Panc1 (cell line): ENCODE measurements at places on chromosomes 2 and 18.

DNA sequence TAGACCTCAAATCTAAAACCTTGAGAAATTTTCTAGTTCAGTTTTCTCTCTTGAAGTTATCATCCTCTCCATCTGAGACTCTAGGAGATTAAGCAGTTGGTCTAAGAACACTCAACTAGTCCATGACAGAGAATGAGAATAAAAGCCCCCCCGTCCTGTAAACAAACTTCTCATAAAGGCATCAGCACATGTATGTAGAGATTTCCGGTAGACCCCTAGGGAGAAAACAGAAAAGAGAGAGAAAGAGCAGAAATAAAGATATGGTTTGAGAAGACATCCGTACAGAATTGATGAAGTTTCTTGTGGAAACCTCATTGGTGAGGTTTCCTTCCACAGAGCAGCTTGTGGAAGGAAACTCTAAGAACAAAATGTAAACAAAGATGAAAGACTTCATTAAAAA is 3.2 kb upstream of the GPR155 start:
- no peak for DNase-seq

DNA sequence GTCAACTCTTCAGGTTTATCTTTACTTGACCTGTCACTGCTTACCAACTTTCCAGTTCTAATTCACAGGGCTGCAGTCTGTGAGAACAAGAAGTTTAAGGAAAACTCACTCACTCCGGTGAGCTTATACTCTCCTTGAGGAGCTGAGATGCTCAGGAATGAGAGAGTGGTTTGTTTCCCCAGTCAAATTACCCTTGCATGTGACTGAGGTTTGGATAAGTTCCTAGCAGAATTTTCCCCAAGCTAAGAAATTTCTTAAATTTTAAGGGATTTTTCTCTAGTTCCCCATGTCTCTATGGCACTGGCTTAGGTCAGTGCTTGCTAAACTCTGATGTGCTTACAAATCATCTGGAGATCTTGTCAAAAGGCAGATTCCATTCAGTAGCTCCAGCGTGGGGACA is 12.8 kb upstream of the CCDC85A start:
- no peak for DNase-seq

DNA sequence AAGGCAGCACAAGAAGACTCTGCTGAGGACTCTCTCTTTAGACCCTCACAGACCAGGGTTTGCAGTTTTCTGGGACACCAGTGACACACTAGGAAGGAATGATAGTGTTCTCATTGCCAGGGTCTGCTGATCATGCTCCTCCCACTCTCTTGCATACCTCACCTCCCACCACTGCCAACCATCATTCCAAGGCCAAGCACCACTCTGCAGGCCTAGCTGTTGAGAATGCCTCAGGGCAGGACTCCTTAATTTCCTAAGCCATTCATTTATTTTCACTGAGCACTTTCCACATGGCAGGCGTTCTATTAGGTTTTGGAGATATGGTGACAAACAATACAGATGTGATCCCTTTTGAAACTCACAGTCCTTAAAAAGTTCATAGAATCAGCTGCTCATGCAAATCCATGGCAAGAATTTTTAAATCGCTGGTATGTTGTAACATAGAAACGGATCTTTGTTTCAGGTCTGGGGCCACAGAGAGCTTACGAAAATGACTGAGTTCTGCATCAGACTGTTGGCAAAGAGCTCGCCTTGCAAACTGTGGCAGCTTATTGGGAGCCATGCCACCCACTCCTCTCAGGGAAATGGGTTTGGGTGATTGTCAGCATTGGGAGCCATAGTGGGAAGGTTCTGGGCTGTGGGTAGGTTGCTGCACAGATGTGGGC is 78.5 kb downstream of the XDH start:
- no peak for DNase-seq

DNA sequence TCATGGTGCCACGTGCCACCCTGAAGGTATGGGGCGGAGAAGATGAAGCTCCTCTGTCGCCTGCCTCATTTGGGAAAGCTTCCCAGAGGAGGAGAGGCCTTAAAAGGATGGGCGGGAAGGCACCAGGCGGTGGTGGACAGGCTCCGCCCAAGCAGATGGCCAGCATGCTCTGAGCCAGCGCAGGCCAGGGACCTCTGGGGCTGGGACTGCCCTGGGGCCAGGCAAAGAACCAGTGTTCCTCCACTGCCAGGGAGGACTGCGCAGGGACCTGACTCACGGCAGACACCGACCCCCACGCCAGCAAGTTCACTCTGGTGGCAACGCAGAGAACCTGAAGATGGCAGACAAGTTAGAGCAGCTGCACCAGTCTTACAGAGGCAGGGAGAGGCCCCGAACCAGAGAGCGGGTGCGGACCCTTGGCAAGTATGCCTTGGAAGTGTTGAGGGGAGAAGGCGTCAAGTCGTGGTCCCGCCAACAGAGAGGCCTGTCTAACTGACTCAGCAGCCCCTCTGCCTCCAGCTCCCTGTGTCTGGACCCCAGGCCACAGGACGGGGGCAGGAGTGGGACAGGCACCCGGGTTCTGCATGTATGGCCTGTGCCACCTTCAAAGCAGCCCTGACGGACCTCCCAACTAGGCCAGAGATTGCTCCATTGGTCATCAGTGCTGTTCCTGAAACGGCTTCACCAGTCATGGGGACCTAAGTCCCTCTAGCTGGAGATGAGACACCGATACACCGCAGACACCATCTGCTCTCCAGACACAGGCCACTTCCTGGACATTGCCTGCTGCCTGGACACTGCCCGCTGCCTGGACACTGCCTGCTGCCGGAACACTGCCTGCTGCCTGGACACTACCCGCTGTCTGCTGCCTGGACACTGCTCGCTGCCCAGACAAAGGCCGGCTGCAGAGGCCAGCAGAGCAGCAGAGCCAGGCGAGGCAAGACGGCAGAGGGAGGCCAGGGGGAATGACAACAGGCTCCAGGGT is 124.7 kb downstream of the HDAC4 start:
- DNase-seq = no peak

DNA sequence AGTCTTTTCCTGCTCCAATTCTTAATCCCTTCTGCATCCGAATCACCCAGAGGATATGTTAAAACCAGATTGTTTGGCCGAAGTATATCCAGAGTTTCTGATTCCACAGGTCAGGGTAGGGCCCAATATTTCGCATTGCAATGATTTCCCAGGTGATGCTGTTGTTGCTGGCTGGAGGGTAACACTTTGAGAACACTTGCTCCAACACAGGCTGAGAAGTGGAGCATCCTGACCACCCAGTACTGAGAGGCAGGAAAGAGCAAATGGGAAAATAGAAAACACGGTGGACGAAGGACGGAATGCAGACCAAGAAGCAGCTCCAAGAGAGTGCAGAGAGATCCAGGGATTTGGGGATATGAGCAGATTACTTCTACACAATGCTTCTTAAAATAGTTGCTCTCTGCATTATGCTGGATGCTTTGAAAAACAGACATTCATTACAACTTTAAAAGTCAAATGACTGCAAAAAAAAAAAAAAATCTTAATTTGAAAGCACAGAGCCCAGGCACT is 362.2 kb upstream of the SLC14A2 start:
- DNase-seq = no peak

- no peak for DNase-seq
These were observed 46.3 kb downstream of the PSD4 start for GRCh38 chr2:113219889-113220641.

DNA sequence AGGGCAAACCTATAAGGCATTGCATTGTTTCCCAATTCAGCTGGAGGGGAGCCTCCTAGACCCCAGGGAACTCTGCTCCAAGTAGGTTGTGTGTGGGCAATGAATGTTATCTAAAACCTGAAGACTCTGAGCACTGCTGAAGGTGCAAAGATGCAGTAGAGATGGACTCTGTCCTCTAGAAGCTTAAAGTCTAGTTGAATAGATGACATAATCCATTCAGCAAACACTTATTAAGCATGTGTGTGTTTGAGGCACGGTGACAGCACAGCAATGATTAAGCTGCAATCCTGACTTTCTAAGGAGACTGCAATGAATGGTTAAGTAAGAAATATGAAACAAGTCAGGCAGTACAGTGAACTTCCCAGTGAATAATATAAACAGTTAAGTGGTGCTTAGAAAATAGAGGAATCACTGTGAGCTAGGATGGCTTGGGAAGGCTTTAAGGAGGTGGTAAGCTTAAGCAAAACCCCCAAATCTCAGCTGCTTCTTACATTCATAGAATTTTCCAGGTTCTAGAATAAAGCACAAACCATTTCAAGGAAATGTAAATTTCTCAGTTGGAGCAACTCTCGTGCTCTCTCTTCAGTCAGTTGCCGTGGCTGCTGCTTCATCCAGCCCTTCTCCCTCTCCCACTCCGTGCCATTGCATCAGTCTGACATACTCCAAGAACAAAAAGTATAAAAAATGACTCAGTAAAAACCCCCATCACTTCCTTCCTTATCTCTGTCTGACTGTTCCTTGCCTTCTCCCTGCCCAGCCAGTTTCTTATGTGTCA is 19.1 kb downstream of the MXD1 start:
- no peak for DNase-seq

DNA sequence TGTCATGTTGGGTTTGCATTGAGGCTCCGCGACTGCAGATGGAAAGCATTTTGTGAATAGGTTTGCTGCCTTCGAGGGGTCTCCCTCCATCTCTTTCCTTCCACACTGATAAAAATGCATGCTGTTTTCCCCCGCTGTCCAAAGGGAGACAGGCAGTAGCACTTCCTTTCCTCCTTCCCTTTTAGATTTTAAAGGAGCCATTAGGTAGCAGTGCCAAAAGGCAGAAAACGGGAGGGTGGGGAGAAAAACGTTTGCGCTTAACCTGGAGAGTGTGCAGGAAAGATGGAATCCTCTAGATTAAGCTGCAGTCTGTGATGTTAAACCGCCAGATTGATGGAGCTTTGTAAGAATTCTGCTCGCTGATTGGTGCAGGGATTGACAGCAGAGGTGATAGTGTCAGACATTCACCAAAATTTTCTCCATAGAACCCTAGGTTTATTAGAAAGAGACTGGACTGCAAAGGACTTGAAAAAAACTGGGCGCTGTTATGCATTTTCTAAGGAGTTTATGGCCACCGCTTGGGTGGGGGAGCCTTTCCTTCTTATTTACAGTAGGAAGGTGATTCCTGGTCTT is 688 bp downstream of the MAPRE2 start:
- DNase-seq = no peak

- no peak for DNase-seq
These were observed 24.0 kb downstream of the GAREM2 start for GRCh38 chr2:26196683-26197418.

- no peak for DNase-seq
These were observed 376.8 kb upstream of the ID2 start for GRCh38 chr2:8304821-8305766.

DNA sequence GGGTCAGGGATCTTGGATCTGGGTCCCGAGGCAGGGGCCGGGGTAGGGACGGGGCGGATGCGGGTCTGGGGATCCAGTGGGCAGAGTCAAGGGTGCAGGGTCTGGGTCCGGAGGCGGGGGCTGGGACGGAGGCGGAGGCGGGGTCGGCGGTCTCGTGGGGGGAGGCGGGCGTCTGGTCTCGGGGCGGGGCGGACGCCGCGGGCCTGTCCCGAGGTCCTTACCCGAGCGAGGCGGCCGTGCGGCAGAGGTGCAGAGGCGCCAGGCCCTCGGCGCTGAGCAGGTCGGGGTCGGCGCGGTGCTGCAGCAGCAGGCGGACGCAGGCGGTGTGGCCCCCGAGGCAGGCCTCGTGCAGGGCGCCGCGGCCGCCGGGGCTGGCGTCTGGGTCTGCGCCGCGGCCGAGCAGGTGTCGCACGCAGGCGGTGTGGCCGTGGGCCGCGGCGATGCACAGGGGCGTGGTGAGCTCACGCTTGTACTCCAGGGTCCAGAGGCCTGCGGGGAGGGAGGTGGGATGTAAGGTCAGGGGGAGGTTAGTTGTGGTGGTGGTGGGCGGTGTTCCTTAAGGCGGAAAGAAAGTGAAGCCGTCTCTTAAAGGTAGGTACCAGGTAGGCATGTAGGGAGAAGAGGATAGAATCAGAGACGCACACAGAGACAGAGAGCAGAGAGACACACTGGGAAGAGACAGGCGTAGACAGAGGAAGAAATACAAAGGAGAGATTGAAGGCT is 26.6 kb downstream of the ASB18 start:
- no peak for DNase-seq

DNA sequence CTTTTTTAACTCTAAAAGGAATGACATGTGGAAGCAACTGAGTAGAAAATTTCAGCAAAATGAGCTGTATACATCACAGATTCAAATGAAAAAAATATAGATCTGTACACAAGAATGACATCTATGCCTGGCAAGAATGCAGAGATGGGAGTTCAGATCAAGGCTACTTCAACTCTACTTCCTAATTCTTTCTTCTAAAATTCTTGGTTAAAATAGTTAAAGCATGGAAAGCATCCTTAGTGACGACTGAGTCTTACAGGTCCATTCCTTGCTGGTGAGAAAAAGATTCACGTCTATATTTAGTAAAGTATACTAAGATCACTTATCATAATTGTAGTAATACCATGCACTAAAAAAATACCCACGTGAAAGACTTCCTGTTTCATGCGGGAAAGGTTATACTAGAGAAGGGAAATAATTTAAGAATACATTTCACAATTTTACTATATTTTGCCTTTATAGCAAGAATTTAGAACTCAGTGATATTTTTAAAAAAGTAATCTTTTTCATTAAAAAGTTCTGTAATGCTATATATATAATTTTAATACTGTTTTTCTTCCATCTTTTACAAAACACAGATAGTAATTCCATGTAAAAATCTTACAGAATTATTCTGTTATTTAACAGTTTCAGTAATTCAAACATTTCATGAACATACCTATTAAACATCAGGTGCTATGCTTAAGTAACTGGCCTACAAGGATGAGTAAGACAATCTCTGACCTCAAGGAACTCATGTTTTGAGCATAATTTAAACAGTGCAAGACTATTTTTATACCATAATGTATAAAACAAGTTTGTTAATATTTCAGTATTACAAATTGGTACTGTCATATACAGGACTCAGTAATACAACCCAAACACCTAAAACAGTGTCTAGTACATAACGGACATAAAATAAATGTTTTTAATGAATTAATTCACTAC is 159.6 kb downstream of the BAZ2B start:
- no peak for DNase-seq

DNA sequence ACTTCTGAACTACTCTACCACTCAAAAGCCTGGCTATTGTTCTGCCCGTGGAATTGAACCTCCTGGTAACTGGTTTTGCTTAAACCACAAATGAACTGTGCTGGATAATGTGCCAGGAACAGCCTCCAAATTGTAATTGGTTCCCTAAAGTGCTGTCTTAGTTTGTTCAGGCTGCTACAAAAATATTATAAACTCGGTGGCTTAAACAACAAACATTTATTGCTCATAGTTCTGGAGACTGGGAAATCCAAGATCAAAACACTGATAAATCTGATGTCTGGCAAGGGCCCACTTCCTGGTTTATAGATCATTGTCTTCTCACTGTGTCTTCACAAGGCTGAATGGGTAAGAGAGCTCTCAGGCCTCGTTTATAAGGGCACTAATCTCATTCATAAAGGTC is 149.2 kb upstream of the NCKAP5 start:
- DNase-seq = no peak

DNA sequence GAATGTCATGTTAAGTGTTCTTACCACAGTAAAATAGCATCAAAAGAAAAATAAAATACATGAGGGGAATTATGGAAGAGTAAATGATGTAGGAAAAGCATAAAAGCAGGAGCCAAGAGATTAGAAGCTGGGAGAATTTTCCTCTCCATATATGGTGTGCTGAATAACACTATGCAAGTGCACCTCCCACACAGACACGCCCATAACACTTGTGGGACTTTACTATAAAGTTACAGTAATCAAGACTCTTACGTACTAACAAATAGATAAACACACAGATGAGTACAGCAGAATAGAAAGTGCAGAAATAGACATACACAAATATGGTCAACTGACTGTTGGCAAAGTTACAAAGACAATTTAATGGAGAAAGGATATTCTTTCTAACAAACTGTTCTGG is 16.0 kb upstream of the SPHKAP start:
- DNase-seq = no peak
